Panc1 (cell line): ENCODE measurements at places on chromosomes 5 and 9. TPM values are rescaled to one million over a fixed set of nuclear protein-coding genes. Genes with fewer than 3 reads are reported as not detected.
A peak's percentile ranks its signal among the peaks of the same experiment; 100 is the strongest.

PRLR gene
- total RNA-seq = 0.46 TPM

ZNF462 gene
- total RNA-seq = 34.8 TPM

CXCL14 gene
- total RNA-seq = not detected

TLX3 gene
- total RNA-seq = not detected

DNA sequence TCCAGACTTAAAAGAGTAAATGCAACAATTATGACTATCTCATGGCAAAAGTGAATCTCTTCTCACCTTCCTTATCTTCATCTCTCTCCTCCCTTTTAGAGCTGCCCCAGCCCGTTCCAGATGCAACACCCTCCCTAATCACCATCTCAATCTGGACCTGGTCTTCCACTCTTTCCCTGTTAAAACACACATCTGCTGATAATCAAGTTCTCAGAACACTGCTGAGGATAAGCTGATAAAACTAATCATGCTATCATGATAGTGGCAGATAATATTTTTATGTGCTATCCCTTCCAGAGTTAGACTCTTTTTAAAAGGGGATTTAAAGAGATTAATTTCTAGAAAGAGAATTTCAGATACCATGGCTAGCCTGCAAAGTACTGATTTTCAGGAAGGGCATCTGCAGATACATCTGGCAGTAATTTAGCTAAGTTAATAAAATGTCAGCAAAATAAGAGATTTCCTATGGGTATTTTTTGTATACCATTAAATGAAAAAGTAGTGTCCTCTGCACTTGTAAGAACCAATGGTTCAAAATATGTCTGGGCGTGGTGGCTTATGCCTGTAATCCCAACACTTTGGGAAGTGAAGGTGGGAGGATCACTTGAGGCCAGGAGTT is 17.2 kb downstream of the SGTB start:
- no peak for DNase-seq
- H3K4me1 ChIP-seq = no peaks in the 10 kb centered on the region
- no peak overlapping the region for H3K27ac ChIP-seq
- H3K4me3 ChIP-seq = no peak overlapping the region
- no peaks in the 10 kb centered on the region for H3K27me3 ChIP-seq

- H3K27ac ChIP-seq = no peak overlapping the region
- DNase-seq = no peak
- H3K36me3 ChIP-seq = no peaks in the 10 kb centered on the region; the same call in 1 of the 2 replicates
- H3K4me1 ChIP-seq = no peaks in the 10 kb centered on the region
- no peaks in the 10 kb centered on the region for H3K27me3 ChIP-seq
Measured at GRCh38 chr9:106983346-106983745, 120.4 kb downstream of the ZNF462 start.

DNA sequence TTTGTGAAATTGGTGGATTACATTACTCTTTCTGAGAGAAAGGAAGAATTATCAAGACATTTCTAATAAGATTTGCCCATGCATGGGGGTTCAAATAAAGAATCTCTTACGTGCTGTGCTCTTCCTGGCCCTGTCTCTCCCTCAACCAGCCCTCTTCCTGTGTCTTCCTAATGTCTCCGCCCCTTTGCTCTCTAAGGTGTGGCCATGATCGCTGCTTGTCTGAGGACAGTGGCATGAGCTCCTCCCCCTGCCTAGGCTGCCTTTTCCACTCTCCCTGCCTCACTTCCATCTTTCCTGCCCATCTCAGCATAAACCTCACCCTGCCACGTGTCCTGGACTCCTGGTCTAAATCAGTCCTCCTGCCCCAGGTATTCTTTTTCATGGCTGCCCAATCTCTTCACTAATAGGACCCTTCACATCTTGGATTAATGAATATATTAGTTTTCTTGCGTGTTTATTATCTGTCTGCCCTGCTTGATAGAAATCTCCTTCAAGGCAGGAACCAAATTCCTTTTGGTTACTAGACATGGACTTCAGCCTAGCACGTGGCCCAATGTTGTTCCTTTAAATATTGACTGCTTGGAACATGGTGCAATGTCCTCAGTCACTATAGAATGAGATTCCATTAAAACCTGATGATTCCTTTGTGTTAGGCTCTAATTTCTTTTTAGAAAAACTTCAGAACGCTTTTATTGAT is 122.3 kb downstream of the MTRR start:
- H3K27me3 ChIP-seq = no peaks in the 10 kb centered on the region
- no peaks in the 10 kb centered on the region for H3K36me3 ChIP-seq
- H3K27ac ChIP-seq = no peak overlapping the region
- no peak overlapping the region for H3K4me3 ChIP-seq

DNA sequence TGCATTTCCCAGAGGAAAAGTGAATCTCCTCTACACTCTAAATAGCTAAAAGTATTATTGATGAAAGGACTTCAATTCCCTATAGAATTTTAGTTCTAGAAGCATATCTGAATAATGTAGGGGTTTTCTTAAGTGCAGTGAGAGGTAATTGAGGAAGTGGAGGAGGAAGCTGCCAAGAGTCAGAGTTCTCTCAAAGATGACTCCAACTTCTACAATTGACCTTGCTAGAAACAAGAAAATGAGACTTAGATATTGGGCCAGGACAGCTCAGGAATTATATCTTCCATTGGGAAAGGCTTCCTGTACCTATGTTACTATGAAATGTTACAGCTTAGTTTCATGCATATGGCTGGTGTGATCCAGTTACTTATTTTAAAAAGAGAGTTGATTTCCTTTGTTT is 10.4 kb upstream of the F2R start:
- no peak overlapping the region for H3K4me3 ChIP-seq
- DNase-seq = no peak
- no peaks in the 10 kb centered on the region for H3K4me1 ChIP-seq
- no peaks in the 10 kb centered on the region for H3K36me3 ChIP-seq

- H3K27me3 ChIP-seq = no peaks in the 10 kb centered on the region
- H3K27ac ChIP-seq = no peak overlapping the region
- no peaks in the 10 kb centered on the region for H3K36me3 ChIP-seq
- DNase-seq = no peak
Measured at GRCh38 chr9:23438299-23438907, 387.6 kb downstream of the ELAVL2 start.

IFNA14 gene
- not detected for total RNA-seq

GRCh38 chr9:105127863-105128220 is 116.6 kb upstream of the SLC44A1 start:
- no peaks in the 10 kb centered on the region for H3K27me3 ChIP-seq
- no peaks in the 10 kb centered on the region for H3K36me3 ChIP-seq
- no peak overlapping the region for H3K4me3 ChIP-seq
- DNase-seq = no peak

- DNase-seq = no peak
- no peaks in the 10 kb centered on the region for H3K36me3 ChIP-seq
- H3K27ac ChIP-seq = no peak overlapping the region
- no peaks in the 10 kb centered on the region for H3K4me1 ChIP-seq
- H3K27me3 ChIP-seq = no peaks in the 10 kb centered on the region
- H3K4me3 ChIP-seq = no peak overlapping the region
Measured at GRCh38 chr5:53733853-53734252, 173.4 kb downstream of the NDUFS4 start.

- H3K4me1 ChIP-seq = no peaks in the 10 kb centered on the region; the same call in 1 of the 2 replicates
- no peaks in the 10 kb centered on the region for H3K27me3 ChIP-seq
- no peak for DNase-seq
- H3K27ac ChIP-seq = no peak overlapping the region
- no peak overlapping the region for H3K4me3 ChIP-seq
Measured at GRCh38 chr9:89171693-89172092, 6.9 kb downstream of the SHC3 start.

TLE1 gene
- total RNA-seq = 12.9 TPM

DNA sequence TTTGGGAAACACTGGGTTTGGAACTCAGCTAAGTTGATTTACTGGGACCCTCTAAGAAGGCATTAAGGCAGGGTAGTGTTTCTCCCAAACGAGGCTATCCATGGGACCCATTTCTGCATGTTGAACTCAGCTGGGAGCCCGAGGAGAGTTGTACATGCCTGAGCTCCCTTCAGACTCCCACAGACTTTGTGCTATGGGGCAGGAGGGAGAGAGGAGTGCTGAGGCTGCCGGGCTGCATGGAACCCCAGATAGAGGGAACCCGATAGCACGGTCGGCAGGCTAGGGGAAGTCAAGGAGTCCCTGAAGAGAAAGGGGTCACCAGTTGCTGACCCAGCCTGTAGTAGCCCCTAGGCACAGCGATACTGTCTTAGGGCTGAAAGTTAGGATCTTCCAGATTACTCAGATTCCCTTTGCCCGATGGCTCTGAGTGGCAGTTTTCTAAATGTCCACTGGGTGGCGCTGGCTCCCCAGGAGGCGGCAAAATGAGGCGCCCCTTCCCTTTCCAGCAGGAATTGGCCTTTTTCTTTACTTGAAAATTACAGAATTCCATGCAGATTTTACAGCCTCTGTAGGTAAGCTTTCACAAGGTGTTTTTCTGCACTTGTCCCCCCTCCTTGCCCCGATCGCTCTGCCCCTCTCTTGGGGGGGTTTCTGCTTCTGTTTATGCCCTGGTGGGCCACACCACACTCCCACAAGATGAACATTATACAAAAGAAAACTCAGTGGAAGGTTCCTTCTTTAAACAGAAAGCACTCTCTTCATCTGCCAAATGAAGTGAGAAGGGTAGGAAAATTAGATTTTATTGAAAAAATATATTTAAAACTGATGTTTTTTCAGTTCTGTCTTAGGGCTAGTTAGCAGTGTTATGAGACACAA is 17.8 kb downstream of the NANS start:
- peak; percentile 22 for DNase-seq
- H3K27me3 ChIP-seq = no peaks in the 10 kb centered on the region
- no peak overlapping the region for H3K27ac ChIP-seq

TRIM7 gene
- total RNA-seq = 25.8 TPM

- no peaks in the 10 kb centered on the region for H3K27me3 ChIP-seq
- H3K36me3 ChIP-seq = no peaks in the 10 kb centered on the region
- no peak for DNase-seq
- H3K4me1 ChIP-seq = no peaks in the 10 kb centered on the region
Measured at GRCh38 chr5:81908771-81909170, 63.1 kb upstream of the ATG10 start.

- H3K4me1 ChIP-seq = no peaks in the 10 kb centered on the region
- no peak overlapping the region for H3K4me3 ChIP-seq
- no peak overlapping the region for H3K27ac ChIP-seq
- H3K36me3 ChIP-seq = no peaks in the 10 kb centered on the region
- no peaks in the 10 kb centered on the region for H3K27me3 ChIP-seq
Measured at GRCh38 chr5:158462349-158463114, 603.6 kb upstream of the CLINT1 start.

DNA sequence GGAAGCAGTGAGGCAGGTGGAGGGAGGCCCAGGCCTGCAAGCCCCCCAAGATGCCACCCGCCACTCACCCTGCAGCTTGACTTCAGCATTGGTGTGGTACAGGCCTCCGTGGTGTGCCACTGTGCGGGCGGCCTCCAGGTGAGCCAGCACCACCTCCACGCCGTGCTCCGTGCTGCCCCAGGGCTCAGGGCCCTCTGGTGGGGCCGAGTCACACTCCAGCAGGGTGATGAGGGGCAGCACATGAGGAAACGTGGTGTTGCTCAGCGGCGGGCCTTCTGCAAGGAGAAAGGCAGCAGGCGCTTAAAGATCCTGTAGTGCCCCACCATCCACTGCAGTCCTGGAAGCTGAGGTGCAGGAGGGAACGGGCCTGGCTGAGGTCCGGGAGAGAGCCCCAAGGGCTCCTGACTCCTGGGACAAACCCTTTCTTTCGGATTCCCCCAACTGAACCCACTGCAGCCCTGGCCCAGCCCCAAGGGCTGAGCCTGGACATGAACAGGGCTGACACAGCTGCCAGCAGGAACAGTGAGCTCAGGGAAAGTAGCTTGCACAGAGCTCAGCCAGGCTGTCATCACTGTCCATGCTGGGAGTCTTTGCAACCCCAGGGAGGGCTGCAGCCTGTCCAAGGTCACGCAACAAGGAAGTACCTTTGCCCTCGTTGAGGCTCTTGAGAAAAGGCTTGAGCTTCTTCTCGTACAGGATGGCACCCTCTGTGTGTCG is 4.7 kb upstream of the TOR2A start:
- no peak overlapping the region for H3K27ac ChIP-seq
- DNase-seq = no peak
- no peaks in the 10 kb centered on the region for H3K4me1 ChIP-seq
- no peaks in the 10 kb centered on the region for H3K27me3 ChIP-seq
- H3K36me3 ChIP-seq = no peaks in the 10 kb centered on the region

GLIPR2 gene
- total RNA-seq = 4.9 TPM

- no peaks in the 10 kb centered on the region for H3K27me3 ChIP-seq
- DNase-seq = no peak
- H3K4me1 ChIP-seq = no peaks in the 10 kb centered on the region
- H3K27ac ChIP-seq = no peak overlapping the region
- H3K36me3 ChIP-seq = no peaks in the 10 kb centered on the region
- H3K4me3 ChIP-seq = no peak overlapping the region
Measured at GRCh38 chr5:158970569-158971014, 129.1 kb downstream of the EBF1 start.

GRCh38 chr9:99309141-99309939 is 87.3 kb downstream of the SEC61B start:
- H3K27me3 ChIP-seq = no peaks in the 10 kb centered on the region
- no peaks in the 10 kb centered on the region for H3K4me1 ChIP-seq
- H3K27ac ChIP-seq = no peak overlapping the region
- no peaks in the 10 kb centered on the region for H3K36me3 ChIP-seq
- no peak for DNase-seq
- H3K4me3 ChIP-seq = no peak overlapping the region

DNA sequence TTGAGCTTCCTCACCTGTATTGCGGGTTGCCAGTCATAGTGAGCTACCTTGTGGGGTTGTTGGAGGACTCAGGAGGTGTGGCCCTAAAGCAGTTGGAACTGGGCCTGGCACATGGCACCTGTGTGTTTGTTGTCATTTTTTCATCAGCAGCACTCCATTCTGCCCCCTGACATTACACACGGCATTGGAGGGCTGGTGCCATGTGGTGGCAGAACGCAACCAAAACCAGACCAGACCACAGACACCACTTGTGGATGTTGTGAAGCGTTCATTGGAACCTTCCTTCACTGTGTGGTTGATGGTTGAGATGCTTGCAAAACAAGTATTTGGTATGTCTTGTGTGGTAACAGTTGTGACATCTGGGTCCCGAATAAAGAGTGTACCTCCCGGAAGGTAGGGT is 113.2 kb upstream of the ERCC6L2 start:
- H3K36me3 ChIP-seq = no peaks in the 10 kb centered on the region
- no peaks in the 10 kb centered on the region for H3K4me1 ChIP-seq
- H3K27ac ChIP-seq = no peak overlapping the region

DNA sequence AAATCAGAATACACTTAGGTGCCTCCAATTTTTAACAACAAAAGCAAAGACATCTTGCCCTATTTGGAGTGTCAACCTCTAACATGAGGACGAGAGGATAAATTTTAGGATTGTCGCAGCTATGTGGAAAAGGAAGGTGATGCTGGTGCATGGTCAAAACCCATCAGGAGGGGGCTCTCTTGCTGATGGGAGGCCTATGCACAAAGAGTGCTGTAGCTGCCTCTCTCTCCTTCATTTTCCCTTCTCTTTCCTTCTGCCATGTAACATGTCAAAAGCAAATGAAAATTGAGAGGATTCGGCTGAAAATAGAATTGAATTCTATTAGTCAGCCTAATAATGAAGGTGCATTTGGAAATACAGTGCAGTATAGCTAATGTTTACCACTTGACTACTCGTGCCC is 578.7 kb upstream of the ZNF462 start:
- no peaks in the 10 kb centered on the region for H3K4me1 ChIP-seq
- DNase-seq = no peak
- H3K4me3 ChIP-seq = no peak overlapping the region
- no peaks in the 10 kb centered on the region for H3K27me3 ChIP-seq
- no peak overlapping the region for H3K27ac ChIP-seq
